ENCODE measurements at places on chromosomes 1 and 21.

- DNase-seq: peak; percentile 72
These were observed 88.9 kb downstream of the PROX1 start for GRCh38 chr1:214076708-214077065.

DNA sequence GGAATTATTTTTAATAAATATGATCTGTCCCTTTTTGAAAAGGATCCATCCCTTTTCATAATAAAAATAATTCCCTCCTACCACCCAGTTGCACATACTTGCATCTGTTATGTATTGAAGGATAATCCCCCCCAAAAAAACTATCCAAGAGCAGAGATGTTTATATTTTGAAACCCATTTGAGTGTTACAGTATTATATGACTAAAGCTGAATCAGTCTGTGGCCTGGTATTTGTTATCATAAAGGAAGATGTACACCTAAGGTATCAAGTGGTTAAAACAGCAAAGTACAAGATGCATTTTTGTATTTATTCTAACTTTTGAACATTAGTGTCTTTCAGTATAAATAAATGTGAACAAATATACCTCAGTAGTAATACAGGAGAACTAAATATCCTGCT lies 12.7 kb upstream of the TGFB2 start:
- no peak for DNase-seq

DNA sequence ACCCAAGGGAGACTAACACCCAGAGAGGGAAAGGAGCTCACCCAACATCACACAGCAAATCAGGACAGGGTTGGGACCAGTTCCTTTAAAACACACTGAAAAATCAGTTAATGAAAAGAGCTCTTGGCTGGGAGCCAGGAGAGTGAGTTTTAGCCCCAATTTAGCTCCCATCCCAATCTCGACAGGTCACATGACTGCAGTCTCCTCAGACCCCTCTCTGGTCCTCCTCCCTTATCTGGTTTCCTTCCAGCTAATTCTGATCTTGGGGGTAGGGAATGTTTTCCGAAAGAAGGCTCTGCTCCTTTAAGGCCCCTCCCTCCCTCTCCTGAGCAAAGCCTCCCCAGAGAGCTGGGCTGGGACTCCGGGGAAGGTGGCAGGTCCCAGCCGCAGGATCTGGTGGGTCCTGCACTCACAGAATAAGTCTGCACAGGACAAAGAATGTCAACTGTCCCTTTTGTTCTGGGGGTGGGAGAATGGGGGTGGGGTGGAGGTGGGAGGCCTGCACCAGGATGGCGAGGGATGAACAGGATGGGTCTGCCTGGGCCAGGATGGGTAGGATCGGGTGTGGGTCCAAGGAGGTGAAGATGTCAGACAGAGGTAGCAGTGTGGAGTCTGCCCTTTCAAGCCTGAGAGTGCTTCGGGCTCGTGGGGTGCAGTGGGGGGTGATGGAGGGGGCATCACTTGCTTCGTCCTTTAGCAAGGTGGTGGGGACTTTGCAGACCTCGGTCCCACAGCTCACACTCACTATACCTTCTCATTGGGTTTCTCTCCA lies 57.3 kb upstream of the SSBP3 start:
- DNase-seq: peak; percentile 48

DNA sequence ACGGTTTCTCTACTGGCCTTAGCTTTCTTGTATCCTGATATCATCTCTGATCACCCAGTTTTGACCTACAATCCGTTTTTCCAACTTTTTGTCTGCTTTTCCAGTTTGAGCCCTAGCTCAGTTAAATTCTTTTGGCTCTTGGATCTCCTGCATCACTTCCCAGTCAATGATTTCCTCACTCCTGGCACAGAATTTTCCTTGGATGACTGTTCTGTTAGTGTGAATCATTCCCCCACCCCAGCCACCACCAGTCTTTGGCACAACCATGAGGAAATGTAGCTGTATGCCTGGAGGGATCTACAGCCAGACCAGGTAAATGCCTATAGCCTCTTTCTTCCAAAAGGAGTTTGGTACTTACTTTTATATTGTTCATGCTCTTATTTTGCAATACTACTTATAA lies 187.2 kb upstream of the PTGFR start:
- DNase-seq: no peak

DNA sequence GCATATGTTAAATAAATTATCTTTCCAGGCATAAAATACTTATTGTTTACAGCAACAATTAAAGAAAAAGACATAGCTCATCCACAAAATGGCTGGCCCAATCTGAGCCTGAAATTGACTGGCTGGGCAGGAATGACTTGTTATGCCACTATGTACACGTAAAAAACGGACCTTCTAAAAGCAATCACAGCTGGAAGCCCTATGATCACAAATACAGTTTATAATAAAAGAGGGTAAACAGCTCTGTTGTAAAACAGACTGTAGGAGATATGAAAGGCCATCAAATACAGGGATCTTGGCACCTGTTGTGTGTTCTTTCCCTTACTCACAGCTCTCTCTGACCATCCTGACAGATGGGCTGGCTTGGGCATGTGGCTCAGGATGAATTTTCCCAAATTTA lies 70.5 kb upstream of the DMRTA2 start:
- no peak for DNase-seq

DNA sequence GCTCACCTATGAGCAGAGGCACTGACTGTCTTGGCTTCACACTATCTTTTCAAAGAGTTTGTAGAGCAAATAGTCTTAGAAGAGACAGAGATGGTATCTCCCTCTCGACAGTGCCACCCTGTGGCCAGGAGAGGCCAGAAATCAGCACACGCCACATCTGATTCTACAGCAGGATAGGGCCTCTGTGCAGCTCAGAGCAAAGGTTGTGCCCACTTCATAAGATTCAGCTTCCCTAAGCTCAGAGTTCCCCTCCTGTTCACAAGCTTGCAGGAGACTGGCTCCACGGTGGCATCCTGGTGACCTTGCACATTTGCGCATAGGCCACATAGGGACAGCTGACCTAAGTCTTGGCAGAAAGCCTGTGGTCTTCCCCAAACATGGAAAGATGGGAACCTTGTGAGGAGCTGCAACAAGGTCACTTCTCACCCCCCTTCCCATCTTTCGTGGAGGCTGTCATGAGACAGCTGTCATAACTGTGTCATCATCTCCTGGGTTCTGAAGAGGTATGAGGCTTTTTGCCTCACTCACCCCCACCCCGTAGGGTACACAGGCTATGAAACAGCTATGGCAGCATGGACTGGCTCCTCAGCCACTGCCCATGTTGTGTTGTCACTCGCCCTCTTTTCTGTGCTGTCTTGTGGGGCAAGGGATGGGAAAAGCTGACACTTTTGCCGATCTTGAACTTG lies 3.0 kb downstream of the ITLN2 start:
- DNase-seq: no peak

GRCh38 chr21:33032434-33033047 lies 6.8 kb downstream of the OLIG2 start:
- DNase-seq: no peak

DNA sequence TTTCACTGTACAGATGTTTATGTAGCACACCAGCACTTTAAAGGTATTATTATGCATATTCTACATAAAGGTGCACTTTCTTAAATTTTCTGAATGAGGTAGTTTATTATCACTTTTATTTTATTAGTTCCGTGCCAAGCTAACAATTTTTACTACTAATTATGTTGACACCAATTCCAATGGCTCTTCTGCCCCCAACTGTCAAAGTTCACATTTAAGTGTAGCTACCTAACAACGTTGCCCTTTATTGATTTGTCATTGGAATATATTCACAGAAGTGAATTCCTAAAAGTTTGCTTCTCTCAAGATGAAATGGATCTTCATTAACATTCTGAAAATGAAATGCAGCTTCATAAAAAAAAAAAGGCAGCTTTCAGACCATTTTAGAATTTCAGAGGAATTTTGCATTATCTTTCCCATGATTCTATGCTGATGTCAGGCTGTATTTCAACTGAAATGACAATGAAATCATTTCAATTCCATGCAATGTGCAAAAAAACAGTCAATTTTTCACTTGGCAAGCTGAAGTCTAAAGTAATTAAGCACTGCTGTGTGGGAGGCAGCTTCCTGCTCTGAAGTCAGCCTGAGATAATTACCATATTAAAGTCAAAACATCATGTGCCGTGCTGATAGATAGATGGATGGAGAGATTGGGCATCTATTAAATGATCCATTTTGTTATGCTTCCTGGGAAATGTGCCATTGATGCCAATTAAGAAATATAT lies 229.2 kb downstream of the TTLL7 start:
- no peak for DNase-seq

DNA sequence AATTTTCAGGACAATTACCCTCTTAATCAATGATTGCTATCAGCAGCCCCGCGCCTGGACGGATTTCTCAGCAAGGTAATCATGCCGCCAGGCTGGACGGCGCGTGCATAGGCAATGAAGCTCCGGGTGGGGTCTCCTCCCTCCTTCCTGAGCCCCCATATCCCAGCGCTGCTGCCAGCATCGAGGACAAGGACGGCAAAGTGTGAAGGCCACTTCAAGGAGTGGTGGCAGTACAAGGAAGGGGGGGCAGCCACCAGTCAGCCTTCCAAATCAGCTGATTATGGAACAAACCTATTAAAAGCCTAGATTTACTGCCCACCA lies 51.1 kb downstream of the DMAP1 start:
- no peak for DNase-seq

DNA sequence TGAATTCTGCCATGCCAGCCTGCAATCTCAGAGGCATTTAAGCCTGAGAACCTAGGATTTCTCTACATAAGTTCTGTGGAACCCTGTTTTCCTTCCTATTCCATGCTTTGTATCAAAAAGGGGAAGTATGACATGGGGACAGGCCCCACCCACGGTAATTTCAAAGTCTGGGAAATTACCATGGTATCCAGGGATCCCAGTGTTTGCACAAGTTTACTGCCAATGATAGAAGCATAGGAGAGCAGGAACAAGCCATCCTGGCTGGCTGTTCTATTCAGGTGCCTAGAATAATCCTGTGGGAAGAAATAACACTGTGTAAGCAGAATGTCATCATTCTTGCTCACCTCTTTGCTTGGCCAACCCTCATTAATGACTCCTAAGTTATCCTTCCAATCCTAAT lies 53.8 kb upstream of the ATP1B1 start:
- no peak for DNase-seq

- no peak for DNase-seq
These were observed 165.8 kb downstream of the GIPC2 start for GRCh38 chr1:78211483-78212092.

DNA sequence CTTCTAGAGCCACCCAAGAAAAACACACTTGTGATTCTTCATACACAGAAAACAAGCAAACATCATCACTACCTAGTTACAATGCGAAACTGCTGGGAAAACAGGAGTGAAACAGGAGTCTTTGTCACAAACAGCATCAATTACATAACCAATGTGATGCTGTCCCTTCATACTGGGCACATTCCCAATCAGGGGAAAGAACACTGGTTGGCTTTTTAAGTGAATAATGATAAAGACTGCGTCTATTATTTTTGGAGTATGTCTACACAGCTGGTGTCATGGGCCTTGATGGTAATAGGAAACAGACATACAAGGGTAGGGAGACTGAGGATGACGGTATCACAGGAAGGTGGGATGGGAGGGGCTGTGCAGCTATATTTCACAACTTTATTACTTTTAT lies 43.3 kb downstream of the SIPA1L2 start:
- no peak for DNase-seq

- no peak for DNase-seq
These were observed 165.2 kb upstream of the SAMSN1 start for GRCh38 chr21:14711287-14711686.

DNA sequence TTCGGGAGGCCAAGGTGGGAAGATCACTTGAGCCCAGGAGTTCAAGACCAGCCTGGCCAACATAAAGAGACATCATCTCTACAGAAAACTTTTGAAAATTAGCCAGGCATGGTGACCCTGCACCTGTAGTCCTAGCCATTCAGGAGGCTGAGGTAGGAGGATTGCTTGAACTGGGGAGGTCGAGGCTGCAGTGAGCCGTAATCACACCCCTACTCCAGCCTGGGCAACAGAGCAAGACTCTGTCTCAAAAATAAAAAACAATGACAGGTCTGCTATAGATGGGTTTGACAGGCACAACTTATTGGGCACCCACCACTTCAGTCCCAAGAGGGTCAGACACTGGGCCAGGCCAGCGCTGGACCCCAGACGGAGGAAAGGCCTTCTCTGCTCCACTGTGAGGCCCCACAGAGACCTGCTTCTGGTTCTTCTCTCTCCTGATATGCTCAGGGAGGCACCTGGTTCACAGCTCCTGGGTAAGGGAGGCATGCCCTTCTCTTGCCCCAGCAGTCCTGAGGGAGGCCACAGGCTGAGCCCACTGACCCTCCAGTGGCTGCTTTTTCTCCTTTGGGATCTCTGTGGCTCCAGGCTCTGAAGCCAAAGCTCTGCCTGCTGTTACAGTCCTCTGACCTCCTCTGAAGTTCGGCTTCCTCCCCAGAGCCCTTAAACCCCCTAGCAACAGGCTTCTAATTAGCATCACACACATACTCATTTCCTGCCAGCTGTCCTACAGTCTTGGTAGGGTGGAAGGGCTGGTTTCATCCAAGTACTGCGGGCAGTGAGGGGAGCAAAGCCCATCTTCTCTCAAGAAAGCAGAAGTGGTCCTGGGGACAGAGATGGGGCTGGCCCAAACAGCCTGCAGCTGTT lies 14.4 kb downstream of the S100A16 start:
- peak; percentile 34 for DNase-seq

DNA sequence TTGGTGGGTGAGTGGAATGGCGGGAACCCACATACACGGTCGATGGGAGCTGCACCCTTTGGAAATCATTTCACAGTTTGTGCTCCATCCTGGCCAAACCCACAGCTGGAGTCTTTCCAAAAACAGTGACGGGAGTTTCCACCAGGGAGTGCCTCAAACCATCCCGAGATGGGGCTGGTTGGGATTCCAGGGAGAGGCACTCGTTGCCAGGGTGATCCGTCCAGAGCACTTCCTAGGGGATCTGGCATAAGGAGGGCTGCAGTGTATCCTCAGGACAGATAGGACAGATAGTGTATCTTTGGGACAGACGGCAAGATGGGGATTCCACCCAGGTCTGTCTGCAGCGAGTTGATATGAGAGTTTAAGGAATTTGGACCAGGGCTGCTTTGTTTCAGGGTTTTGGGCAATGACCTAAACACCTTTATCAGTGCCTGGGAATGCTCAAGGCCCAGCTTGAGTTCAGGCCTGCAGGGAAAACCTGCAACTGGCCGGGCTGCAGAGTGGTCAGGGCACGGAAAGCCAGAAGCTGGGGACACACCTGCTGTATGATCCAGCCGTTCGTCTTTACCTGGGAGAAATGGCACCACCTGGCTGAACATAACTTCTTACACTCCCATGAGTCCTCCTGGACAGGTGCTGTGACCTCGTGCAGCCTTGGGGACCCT lies 3.4 kb upstream of the POFUT2 start:
- no peak for DNase-seq

- no peak for DNase-seq
These were observed 639.2 kb upstream of the CXADR start for GRCh38 chr21:16873596-16873995.

Data from NCI-H2171 treated with DMSO at 0.1 percent for 48 hours (cell line).